A549 treated with CpdA at 1 μM for 4 hours (cell line): ENCODE measurements at places on chromosomes 12 and 14. TPM values are rescaled to one million over a fixed set of nuclear protein-coding genes. Genes with fewer than 3 reads are reported as not detected.

LBHD2 gene
- 0.17 TPM in 1 of 5 replicates, not detected in the others for total RNA-seq

SOCS4 gene
- total RNA-seq: 7.5 to 10.3 TPM (median 8.8 TPM) in 5 replicates

DPF3 gene
- total RNA-seq: 0.10 to 0.61 TPM (median 0.27 TPM) in 5 replicates

CSRP2 gene
- total RNA-seq: 20.9 to 23.5 TPM (median 22.2 TPM) in 5 replicates
